ENCODE measurements at places on chromosomes 12 and 14.

DNA sequence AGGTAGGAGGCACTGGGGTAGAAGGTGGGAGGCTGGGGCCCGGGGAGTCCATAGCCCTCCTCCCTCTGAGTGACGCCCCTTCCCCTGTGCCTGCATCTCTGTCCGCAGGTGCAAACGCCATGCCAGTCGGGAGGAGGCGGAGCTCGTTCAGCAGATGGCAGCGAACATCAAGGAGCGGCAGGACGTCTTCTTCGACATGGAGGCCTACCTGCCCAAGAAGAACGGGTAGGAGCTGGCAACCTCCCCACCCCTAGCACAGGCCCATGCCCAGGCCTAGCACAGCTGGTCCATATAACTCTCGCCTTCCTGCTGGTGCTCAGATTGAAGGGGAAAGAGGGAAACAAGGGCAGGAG, 35.6 kb downstream of the TMEM120B start:
- no peak for DNase-seq

DNA sequence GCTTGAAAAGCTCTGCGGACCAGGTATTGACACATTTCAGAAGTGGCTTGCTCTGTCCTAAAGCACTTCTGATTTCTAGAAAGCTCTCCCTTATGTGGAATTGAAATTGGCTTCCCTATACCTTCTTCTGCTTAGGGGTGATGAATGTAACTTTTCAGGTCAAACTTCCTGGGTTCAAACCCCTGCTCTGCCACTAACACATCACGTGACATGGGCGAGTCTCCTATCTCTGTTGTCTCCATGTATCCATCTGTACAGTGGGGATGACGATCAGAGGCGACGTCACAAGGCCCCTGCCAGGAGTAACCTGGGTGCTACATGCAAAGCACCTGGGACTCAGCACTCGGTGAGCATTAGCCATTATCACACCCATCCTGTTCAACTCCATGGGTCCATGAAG, 73.7 kb upstream of the PIWIL1 start:
- DNase-seq: no peak

- no peak for DNase-seq
Measured at GRCh38 chr12:70032076-70032475, 207.0 kb downstream of the MYRFL start.

DNA sequence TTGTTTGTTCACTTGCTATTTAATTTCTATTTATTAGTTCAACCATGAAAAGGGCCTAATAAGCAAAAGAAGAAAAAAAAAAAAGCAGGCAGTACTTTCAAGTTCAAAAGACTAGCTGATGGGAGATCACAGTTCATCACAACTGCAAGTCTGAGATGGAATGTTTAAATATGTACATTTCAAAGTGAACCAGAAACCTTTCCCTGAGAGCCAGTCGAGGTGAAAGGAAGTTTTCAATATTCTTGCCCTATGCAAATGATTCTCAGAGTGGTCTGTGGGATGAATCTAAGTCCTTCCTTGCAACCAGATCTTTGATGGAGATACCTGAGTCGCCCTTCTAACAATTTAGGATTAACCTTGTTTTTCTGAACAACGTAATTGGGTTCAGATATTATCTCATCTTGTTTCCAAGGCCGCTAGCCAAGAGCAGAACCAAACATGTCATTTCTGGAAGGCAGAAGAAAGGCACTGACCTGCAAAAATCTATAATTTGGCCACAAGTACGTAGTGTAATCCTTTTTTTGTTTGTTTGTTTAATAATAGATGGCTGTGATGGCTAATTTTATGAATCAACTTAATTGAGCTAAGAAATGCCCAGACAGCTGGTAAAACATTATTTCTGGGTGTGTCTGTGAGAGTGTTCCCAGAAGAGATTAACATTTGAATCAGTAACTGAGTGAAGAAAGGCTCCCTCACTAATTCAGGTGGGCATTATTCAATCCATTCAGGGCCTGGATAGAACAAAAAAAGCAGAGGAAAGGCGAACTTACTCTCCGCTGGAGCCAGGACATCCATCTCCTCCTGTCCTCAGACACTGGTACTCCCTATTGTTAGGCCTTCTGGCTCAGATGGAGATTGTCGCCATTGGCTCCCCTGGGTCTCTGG, 171.1 kb upstream of the TMPO start:
- DNase-seq: no peak

GRCh38 chr14:54117396-54117795, 160.8 kb upstream of the BMP4 start:
- no peak for DNase-seq

- DNase-seq: no peak
Measured at GRCh38 chr12:112961536-112961935, 16.8 kb upstream of the OAS2 start.

- DNase-seq: no peak
Measured at GRCh38 chr14:57205938-57206337, 62.8 kb downstream of the EXOC5 start.

- no peak for DNase-seq
Measured at GRCh38 chr12:82407481-82407880, 49.2 kb downstream of the METTL25 start.

DNA sequence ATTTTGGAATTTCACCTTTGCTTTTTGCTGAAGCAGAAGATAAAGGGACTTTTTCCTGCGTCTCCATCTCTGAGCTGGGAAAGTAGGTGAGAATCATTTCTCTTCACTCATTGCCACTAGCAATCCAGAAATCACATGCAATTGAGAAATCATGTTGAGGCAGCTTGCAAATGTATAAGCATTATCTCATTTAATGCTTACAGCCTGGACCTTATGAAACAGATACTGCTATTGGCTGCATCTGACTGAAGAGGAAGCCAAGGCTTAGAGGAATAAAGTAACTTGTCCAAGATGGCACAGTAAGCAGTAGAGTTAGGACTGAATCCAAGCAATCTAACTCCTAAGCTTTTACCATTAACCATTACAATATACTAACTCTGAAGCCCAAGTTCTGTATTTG, 122.4 kb downstream of the FIGNL2 start:
- no peak for DNase-seq

DNA sequence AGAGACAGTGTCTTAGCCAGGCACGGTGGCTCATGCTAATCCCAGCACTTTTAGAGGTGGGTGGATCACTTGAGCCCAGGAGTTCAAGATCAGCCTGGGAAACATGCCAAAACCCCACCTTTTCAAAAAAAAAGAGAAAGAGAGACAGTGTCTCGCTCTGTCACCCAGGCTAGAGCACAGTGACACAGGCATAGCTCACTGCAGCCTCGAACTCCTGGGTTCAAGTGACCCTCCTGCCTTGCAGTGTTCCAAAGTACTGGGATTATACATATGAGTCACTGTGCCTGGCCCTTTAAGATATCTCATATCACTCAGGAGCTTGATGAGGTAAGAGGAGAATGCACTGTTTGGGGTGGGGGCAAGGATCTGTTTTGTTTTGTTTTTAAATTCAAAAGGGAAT, 48.1 kb upstream of the LTBP2 start:
- no peak for DNase-seq

GRCh38 chr12:71731439-71732356, 23.0 kb upstream of the RAB21 start:
- DNase-seq: no peak

- no peak for DNase-seq
Measured at GRCh38 chr14:77603654-77604255, 12.7 kb downstream of the SPTLC2 start.

DNA sequence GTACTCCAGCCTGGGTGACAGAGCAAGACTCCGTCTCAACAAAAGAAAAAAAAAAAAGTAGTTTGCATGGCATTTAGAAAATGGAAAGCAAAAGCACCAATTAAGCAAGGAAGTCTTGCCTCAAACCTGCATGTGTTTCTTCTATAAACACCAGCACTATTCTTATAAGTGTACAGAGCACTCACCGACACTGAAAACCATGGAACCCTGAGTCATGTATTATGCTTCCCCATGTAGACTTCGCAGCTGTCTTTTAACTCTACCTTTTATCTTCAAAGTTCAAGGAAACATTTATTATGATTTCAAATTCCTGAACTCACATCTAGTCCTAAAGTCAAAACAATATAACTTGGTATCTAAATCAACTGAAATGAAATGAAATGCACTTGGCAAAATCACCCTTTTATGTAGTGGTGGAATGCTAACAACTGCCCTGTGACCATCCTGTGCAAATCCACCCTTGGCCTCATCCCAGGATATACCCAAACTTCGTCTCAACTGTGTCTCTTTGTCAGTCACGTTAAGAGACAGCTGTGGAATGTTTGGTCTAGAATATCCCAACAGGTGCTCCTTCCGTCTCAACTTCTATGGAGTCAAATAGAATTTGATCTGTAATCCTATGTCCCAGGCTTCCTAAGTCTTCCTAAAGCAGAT, 4.8 kb downstream of the BCAT1 start:
- no peak for DNase-seq

- DNase-seq: no peak
Measured at GRCh38 chr12:69648476-69648875, 37.8 kb upstream of the LRRC10 start.

GRCh38 chr12:96979532-96979931, 72.5 kb downstream of the NEDD1 start:
- DNase-seq: no peak

DNA sequence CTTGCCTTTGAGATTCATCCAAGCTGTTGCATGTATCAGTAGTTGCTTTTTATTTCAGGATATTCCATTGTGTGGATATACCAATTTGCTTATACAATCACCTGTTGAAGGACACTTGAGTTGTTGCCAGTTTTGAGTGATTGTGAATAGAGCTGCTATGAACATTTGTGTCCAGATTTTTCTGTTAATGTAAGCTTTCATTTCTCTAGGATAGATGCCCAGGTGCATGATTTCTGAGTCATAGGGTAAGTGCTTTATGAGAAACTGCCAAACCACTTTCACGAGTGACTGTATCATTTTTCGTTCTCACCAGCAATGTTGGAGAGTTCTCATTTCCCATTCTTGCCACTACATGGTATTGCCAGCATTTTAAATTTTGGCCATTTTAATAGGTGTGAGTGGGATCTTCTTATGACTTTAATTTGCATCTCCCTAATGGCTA, 434.6 kb upstream of the RGS6 start:
- no peak for DNase-seq

DNA sequence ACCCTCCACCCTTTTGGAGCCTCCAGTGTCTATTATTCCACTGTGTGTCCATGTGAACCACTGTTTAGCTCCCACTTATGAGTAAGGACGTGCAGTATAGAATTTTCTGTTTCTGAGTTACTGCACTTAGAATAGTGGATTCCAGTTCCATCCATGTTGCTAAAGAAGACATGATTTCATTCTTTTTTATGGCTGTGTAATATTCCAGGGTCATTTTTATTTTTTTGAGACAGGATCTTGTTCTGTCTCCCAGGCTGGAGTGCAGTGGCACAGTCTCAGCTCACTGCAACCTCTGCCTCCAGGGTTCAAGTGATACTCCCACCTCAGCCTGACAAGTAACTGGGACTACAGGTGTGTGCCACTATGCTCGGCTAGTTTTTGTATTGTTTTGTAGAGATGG, 31.6 kb downstream of the EML1 start:
- DNase-seq: no peak

GRCh38 chr14:20494935-20495766, 10.2 kb upstream of the RNASE10 start:
- DNase-seq: no peak

DNA sequence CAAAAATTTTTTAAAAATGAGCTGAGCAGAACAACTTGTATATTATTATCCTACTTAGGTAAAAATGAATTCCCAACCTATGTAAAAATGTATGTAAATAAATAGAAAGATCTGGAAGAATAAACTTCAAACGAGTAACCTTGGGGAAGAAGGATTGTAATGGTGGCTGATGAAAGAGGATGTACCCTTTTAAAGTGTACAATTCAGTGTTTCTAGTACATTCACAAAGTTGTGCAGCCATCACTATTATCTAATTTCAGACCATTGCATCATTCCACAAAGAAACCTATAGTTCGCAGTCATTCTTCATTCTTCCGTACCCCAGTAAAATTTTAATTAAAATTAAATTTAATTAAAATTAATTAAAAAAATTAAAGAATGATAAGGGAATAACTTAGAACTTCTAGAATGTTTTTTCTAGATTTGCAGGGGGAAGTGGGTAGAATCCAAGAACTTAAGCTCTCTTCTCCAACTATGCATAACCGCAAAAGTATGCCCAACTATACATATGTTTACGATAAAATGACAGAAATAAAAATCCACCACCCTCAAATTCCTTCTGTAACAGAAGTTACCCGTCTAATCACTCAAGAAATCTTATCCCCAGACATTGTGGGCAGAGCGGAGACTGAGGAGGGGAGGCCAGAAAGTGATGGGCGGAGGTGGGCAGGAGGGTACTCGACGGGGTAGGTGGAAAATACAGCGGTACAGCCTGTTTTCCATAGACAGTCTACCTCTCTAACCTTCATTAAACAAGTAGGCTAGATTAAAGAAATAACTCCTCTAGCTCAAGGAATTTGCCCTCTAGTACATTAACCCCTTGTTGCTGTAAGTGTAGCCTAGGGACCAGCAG, 921 bp downstream of the DEPDC4 start:
- no peak for DNase-seq

DNA sequence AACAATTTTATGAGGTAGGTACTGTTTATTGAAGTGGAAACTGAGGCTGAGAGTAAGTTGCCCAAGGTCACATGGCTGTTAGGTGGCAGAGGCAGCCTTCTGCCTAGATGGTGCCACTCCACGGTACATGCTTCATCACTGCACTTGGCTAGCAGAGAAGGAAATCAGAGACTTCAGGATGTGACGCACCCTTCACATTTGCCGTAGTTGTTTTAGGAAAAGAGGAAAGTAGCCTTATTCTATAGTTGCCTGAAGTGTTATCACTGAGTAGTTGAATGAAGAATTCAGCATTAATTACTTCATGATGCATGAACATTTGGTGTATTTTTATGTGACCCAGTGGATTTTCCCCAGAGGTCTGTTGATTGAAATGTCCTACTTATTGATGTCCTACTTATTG, 55.7 kb downstream of the ERC1 start:
- no peak for DNase-seq

DNA sequence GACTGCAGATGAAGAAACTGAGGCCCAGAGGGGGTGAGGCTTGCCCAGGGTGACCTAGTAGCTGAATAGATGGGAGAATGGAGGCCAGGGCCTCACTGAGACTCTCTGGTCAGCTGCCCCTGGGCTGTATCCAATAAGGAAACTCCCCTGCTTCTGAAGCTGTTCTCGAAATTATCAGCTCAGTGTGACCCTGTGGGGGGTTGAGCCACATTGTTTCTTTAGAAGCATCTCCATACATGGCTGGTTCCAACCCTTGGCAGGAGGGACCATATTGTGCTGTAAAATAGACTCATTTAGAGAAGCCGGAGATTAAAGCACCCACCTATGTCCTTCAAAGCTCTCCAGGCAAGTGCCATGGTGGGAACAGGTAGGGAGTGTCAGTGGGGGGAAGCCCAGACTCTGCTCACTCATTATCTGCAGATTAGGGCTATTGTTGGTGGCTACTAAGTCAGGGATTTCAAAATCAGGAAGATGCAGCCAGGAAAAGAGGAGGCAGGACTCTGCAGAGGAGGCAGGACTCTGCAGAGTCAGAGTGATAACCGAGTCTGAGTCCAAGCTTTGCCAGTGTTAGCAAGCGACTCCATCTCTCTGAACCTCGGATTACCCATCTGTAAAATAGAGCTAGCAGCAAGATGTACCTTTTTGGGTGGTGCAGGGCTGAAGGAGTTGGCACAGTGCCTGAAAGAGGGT, 3.5 kb downstream of the SERPINA5 start:
- no peak for DNase-seq

- DNase-seq: no peak
Measured at GRCh38 chr14:53979747-53980642, 23.4 kb upstream of the BMP4 start.

- no peak for DNase-seq
Measured at GRCh38 chr14:56118611-56119181, 485 bp downstream of the PELI2 start.

GRCh38 chr12:31119192-31119802, 45.6 kb downstream of the DDX11 start:
- DNase-seq: no peak

- no peak for DNase-seq
Measured at GRCh38 chr12:83018088-83018487, 331.4 kb downstream of the TMTC2 start.

Data from NCI-H446 (cell line).